ENCODE measurements at places on chromosomes 4 and X.

- DNase-seq, result no peak
Measured at GRCh38 chr4:186651624-186652023, 72.0 kb downstream of the FAT1 start.

- peak; percentile 28 for DNase-seq
Measured at GRCh38 chr4:87375719-87376291, 15.2 kb downstream of the HSD17B11 start.

GRCh38 chrX:70979136-70979762, 48.4 kb upstream of the SLC7A3 start:
- DNase-seq, result no peak

DNA sequence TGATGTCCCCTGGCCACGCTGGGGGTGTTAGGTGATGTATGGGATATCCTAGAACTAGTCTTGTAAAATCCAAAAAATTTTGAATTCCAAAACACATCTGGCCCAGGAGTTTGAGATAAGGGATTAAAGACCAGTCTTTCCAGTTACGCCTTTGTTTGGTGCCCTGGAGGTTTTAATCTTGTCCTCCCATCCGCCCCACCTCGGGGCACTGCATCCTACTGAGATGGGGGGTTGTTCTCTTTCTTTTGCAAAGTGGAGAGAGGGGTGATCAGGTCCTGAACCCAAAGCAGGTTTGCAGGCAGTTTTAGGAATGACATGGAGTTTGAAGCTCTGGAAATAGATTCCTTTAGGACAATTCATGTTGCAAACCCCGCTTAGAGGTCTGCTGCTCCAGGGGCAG, 1.8 kb downstream of the SUV39H1 start:
- DNase-seq, result no peak

DNA sequence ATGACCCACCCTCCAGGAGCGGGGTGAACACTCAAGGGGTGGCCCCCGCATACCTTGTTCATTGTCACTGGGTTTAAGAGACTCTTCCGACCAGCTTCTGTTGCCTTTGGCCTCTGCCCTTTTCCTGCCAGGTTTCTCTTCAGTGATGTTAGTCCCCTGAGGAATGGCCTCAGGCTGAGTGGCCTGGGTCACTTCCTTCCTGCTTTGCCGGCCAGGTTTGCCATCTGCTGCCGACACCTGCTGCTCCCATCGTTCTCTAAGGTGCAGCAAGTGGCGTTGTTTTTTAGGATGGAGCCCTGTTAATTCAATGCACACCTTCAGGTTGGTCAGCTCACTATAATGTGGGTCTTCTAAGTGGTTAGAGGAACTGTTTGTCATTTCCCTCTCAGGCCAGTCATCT, 34.2 kb downstream of the BCOR start:
- DNase-seq, result no peak

- DNase-seq, result no peak
Measured at GRCh38 chrX:68889249-68889648, 60.4 kb downstream of the EFNB1 start.

- no peak for DNase-seq
Measured at GRCh38 chr4:2837904-2838496, 5.6 kb upstream of the ADD1 start.
